Hindlimb muscle (tissue), 1 donor: ENCODE measurements at places on chromosomes 2 and 18. TPM values are rescaled to one million over a fixed set of nuclear protein-coding genes. Genes with fewer than 3 reads are reported as not detected.

The CDCA7 gene
- 13.4 TPM for polyA plus RNA-seq

The ARHGAP25 gene
- 3.7 TPM for polyA plus RNA-seq

The ARHGAP28 gene
- polyA plus RNA-seq = 23.7 TPM

The CHRND gene
- 173 TPM for polyA plus RNA-seq

The POTEC gene
- not detected for polyA plus RNA-seq

The GATA6 gene
- polyA plus RNA-seq = 1.3 TPM

The PROM2 gene
- polyA plus RNA-seq = 1.4 TPM

GRCh38 chr2:154706660-154707059 is 8.2 kb downstream of the KCNJ3 start:
- no peak for DNase-seq

- DNase-seq = no peak
These were observed 38.1 kb downstream of the NAPG start for GRCh38 chr18:10563886-10564285.

- DNase-seq = no peak
These were observed 19.1 kb downstream of the HDAC4 start for GRCh38 chr2:239381709-239382134.

DNA sequence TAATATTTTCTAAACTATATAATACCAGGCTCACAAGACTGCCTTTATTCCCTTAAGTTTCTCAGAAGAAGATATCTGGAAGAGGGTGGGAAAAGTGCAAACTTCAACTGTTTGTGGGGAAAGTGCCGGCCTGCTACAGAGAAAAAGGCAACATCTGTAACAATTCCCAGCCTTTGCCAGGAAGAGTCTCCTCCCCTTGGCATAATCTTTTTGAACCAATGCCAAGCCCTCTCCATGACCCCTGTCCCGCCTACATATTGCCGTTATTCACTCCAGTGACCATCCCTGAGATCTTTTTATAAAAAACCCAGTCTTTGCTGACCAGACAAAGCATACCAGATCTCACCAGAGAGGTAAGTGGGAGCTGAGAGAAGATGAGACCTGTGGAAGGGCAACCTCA is at the start of gene REG3G:
TSS of gene REG3G (plus strand) at position 282 of the 400 bp plus-strand sequence. CDS start 392 bp downstream, outside the sequence.
- DNase-seq = no peak

DNA sequence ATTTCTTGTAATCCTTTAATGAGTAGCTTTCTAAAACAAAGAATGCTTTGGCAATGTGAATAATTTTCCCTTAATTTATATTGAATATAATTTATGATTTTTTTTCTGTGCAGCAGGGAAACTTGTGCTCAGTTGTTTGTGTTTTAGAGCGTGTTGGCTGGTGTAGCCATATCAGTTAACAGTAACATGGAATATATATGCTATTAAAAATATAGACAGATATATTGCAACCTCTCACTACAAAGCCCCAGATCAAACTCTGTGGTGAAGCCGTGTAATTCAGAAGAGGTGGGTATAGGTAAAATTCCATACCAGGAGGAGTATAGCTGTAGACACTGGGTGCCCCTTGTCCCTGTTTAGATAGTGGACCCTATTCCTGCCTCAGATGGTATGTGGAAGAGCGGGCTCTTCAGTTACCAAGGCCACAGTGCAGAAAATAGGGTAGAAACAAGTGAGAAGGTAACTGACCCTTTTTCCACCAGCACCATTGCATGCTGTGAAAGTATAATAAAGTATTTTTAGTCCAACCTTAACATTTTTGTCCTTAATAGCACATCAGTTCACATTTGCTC is 18.1 kb upstream of the RASGRP3 start:
- DNase-seq = no peak

- no peak for DNase-seq
These were observed 7.1 kb downstream of the TIA1 start for GRCh38 chr2:70241340-70241739.

DNA sequence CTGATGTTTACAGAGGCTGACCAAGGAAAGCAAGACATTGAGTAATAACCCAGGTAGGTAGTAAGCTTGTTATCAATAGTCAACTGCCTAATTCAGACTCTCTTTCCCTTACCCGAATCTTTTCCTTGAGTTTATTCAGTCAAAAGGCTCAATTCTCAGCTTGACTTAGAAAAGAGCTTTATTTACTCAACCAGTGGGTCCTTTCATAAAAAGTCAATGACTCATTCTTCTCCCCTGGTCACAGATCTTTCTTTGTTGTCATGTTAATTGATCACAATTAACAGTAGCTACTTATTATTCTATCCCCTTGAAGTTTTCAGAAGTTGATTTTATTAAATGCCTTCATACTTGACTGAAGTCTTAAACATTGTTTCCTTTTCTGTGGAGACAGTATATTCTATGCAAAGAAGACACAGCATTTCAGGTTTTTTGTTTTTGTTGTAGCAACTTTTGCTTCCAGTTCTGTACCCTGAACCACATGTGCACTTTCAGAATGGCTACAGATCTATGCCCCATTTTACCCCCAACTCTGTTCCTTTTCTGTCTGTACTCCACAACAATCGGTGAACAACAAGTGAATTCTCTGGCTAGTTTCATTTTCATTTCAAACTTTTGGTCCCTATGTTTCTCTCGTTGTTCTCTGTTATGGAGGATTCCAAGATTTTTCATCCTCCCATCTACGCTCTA is 428.3 kb downstream of the NCKAP5 start:
- no peak for DNase-seq

GRCh38 chr2:45115181-45115580 is 105.9 kb upstream of the SIX2 start:
- DNase-seq = no peak

DNA sequence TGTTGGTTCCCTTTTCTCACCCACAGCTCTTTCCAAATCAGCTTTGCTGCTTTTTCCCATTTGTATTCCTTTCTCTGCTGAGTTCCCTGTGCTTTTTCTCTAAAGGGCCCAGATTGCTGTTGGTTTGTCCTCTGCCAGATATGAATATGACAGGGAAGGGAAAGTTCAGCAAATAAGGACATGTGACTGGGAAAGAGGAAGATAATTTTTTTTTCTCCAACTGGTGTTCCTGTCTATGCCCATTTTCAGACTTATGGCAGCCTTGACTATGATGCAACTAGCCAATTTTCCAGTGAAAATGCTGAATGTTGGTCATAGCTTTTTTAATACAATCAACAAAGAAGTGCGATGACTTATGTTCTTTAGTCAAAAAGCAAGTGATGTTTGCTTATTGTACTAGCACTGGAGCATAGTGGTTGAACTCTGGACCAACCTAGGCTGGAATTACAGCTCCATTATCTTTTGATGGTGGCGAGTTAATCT is 7.7 kb downstream of the MDH1 start:
- DNase-seq = no peak

GRCh38 chr2:76953733-76954347 is 568.3 kb downstream of the LRRTM4 start:
- peak; percentile 10 for DNase-seq

DNA sequence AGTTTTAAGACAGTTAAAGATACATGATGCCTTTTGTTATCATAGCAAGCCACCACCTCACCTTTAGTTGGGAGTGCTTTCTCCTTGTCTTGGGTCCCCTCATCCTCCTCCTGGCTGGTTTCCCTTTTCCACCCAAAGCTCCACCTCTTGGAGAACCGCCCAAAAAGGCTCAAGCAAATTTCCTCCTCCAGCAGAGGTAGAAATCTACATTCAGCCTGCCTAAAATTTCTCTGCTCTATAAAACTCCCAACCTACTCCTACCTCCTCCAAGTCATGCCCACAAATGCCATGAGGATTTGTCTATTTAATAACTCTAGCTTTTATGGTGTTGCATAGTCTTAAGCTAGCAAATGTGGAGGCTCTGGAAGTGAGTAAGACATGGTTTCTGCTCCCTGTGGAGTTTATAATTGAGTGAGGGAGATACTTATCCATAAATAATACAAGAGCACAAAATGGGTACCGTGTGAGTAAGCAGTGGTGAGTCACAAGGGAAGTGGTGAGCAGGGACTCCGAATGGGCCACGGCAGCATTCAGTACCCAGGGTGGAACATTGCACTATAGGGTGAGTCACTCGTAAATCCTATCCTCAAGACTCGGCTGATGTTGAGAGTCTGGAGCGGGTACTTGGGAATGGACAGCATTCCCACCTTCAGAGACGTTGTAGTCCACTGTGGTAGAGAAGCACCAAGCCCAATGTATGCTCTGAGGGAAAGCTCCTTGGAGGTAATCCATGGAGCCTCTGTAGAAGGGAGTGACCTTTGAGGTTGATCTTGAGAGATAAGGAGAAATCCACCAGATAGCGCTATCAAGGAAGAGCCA is 146.3 kb downstream of the RTN4 start:
- DNase-seq = no peak

GRCh38 chr2:240469239-240469636 is 33.8 kb downstream of the GPC1 start:
- no peak for DNase-seq

GRCh38 chr18:49177071-49177470 is 226.3 kb upstream of the SMAD7 start:
- no peak for DNase-seq

GRCh38 chr18:50453014-50453680 is 78.3 kb downstream of the SKA1 start:
- no peak for DNase-seq

- no peak for DNase-seq
These were observed 82.9 kb downstream of the SCN3A start for GRCh38 chr2:165120740-165121467.

GRCh38 chr2:190649798-190650390 is 1.0 kb downstream of the NAB1 start:
- DNase-seq = peak; percentile 62

DNA sequence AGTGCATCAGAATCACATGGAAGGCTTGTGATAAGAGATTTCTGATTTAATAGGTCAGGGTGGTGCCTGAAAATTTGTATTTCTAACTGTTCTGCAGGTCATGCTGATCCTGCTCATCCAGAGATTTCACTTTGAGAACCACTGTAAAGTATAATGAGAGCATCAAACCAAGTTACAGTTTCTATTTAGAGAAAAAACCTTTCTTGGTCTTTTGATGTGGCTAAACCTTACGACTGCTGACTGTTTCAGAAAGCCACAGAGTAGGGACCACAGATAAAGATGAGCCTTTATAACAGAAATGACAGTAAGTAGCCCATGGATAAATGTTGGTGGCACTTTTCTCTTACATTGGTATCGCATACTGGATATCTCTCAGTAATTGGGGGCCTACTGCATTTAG is 109.4 kb upstream of the FANCL start:
- DNase-seq = no peak
